ENCODE measurements at places on chromosomes 2 and 18.

GRCh38 chr18:59950215-59950944 lies 50.6 kb downstream of the PMAIP1 start:
- DNase-seq, result no peak

- no peak for DNase-seq
These were observed 28.6 kb downstream of the ITM2C start for GRCh38 chr2:230893338-230893737.

DNA sequence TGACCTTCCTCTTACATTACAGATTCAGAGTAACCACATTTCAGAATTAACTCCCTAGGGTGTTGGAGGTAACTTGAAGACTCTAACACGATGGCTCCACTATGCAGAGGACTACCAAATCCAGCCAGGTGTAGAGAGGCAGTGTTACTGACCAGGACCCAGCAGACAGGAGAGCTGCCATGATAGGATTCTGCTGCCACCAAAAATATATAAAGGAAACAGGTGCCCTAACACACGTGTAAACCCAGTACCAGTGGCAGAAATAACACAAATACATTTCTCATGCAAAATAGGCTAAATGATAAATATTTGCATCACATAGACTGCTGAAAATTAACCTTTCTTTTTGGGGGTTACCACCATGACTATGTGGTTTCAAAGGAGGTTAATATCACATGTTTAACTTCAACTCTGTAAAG lies 7.0 kb downstream of the ZBTB14 start:
- DNase-seq, result no peak

DNA sequence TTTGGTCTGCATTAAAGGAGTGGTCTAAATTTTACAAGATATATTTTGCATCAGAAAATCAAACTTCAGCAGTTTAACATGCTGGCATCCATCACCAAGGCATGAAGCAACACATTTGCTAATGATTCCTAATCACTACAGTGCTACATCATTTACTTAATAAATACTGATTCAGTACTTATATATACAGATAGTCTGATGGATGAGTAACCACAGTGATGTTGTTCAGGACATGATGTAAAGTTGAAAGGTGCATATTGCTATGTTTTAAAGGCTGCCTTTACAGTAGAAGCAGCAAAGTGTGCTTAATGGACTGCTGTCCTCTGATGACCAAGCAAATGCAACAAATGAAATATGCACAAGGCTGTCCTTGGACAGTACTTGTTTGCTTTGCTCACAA lies 11.1 kb downstream of the SUPT7L start:
- DNase-seq, result no peak

GRCh38 chr2:241088376-241088775 lies 13.7 kb downstream of the MTERF4 start:
- no peak for DNase-seq

DNA sequence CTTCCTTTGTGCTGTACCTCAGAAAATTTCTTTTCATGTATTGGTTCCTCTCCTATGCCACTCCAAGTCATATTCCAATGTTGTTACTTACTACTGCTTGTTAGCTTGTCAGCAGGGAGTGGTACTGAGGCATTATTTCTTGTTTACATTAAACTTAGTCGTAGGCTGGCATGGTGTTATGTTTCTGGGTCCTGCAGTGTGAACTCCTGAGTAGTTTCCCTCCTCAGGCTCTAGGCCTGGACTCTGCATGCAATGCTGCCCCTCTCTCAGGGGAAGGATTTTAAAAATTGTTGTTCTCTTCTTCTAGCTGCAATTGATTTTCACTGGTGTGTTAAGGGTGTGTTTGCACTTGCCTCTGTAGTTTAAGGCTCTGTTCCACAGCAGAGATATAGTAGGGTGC lies 671.6 kb downstream of the PLCL1 start:
- DNase-seq, result no peak

GRCh38 chr2:9410108-9410507 lies 13.2 kb downstream of the ITGB1BP1 start:
- DNase-seq, result no peak

- no peak for DNase-seq
These were observed 725.0 kb upstream of the SOX11 start for GRCh38 chr2:4967206-4967605.

- DNase-seq, result no peak
These were observed 211.9 kb downstream of the RBM43 start for GRCh38 chr2:151049746-151050145.

- no peak for DNase-seq
These were observed 32.8 kb downstream of the TRIP12 start for GRCh38 chr2:229889023-229889422.

DNA sequence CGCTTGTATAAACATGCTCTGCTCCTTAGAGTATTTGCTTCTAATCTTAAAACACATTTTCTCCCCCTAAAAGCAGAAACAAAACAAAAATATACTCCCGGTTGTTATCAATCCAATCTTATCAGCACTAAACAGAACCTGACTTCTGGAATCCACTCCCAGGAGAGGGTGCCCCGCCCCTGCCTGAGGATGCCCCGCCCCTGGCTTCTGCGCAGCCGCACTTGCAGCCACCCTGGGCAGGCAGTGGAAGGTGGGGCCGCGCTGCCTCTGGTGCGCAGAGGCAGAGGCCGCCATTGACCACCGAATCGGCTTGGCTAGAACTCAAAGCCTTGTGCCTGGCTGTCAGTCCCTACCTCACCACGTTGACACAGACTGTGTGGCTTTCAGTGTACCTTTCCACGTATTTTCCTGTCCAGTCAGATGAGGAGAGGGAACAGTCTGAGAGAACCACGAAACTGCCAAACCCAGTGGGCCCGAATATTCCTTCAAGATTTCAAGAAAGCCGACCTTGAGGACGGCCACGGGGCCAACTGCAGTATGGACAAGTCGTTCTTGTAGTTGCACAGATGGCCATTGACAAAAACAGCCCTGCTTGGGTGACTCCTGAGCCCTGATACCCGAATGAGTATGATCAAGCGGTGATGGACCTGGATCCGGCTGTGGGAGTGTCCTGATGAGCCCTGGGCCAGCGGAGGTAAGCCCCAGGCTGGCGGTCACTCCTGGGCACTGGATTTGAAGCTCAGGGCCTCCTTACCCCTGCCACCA lies 46.2 kb upstream of the ARHGAP28 start:
- no peak for DNase-seq

GRCh38 chr2:27903649-27904404 lies 13.3 kb downstream of the BABAM2 start:
- no peak for DNase-seq

- DNase-seq, result no peak
These were observed 17.7 kb upstream of the MAL start for GRCh38 chr2:95007822-95008221.

- DNase-seq, result no peak
These were observed 485.6 kb upstream of the SPRED2 start for GRCh38 chr2:65917986-65918385.

GRCh38 chr2:23636426-23636825 lies 251.4 kb downstream of the KLHL29 start:
- no peak for DNase-seq

DNA sequence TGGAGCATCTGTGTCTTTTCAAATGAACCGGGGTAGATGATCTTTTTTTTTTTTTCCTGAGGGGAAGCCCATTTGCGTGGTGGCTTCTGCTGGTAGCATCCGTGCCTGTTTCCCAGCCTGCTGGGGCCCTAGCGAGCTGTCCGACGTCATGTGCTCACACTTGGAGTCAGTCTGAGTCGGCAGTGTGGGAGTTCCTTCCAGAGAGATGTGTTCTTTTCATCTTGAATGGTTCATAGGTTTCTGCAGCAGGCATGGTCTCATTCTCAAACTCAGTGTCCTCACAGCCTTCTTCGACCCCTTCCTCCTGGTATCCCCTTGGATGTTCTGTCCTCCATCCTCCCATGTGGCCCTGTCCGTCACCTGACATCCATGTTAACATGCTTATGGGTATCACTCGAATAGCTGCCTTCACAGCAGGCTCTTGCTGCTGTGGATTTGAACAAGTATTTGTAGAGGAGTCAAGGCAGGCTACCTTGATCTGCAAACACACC lies 51.0 kb downstream of the LDLRAD4 start:
- DNase-seq, result no peak

DNA sequence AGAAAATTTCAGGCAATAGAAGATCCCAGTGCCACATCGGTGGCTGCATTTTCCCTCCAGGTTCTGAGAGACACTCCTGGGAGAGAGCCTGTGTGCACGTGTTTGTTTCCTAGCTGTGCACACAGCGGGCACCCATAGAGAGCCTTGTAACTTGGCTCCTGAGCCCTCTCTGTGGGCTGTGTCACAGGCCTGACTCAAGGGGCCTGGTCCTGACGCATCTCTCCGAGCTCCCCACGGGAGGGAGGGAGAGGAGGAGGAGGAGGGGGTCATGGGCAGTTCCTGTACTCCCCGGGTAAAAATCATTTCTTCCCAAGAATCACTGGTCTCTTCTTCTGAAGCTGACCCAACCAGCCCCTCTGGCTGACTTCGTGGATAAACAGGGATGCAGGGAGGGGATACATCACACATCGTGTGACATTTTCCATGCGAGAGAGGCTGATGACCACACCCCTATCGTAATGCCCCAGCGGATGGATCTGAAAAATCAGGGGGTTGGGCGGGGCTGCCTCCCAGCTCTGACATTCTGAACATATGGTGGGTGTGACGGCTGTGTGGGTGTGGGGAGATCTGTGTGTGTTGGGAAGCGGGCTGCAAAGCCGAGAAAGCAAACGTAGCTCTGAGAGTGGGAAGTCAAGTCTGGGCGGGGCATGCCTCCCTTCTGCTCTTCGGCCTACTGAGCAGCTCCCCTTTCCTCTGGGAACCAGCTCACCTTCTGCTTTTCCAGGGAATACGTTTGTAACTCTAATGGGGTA lies 308.3 kb upstream of the HS6ST1 start:
- no peak for DNase-seq

GRCh38 chr18:58364876-58365528 lies 263.9 kb downstream of the ALPK2 start:
- DNase-seq, result no peak

GRCh38 chr18:34633368-34633767 lies 76.7 kb upstream of the DTNA start:
- no peak for DNase-seq

GRCh38 chr2:205681401-205682238 lies 681 bp upstream of the NRP2 start:
- no peak for DNase-seq

DNA sequence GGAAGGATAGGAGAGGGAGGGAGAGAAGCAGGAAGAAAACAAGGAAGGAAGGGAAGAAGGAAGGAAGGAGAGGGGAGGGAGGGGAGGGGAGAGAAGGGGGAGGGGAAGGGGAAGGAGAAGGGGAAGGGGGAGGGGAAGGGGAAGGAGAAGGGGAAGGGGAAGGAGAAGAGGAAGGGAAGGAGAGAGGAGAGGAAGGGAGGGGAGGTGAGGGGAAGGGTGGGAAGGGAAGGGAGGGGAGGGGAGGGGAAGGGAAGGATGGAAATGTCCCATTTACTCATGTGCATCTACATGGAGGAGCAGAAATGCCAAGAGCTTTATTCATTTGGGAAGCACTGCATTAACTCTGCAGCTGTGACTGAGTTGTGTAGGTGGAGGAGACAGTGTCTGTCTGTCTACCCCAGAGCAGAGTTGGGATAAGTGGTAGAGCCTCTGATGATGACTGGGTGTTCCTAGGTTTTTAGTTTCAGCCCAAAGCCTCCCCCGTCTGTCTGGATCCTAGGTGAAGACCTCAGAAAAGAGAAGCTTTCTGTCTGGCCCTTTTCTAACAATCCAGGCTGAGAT lies 131.3 kb downstream of the COL6A3 start:
- DNase-seq, result no peak

GRCh38 chr18:46350598-46351159 lies 246.5 kb downstream of the HAUS1 start:
- DNase-seq, result no peak

- DNase-seq, result no peak
These were observed 966 bp upstream of the RBM43 start for GRCh38 chr2:151262629-151263028.

DNA sequence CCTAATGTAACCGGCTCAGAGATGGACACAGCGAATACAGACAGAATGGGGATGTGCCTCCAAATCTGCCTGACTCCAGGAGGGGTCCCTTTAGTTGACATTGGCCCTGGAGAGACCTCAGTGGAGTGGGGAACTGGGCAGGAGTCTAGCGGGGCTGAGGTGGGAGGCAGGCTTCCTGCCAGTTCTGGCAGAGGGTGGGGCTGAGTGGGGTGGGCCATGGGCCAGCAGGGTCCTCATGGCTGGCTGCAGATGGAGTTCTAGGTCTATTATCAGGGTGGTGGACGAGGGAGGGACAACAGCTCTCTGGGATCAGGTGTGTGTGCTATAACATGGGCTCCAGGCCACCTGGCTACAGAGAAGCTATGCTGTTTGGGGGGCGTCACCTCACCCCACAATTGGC lies 21.1 kb downstream of the PROC start:
- no peak for DNase-seq

- DNase-seq, result no peak
These were observed 62.0 kb upstream of the CSRNP3 start for GRCh38 chr2:165407466-165407865.

- DNase-seq, result no peak
These were observed 32.9 kb downstream of the OSBPL6 start for GRCh38 chr2:178227187-178227586.

DNA sequence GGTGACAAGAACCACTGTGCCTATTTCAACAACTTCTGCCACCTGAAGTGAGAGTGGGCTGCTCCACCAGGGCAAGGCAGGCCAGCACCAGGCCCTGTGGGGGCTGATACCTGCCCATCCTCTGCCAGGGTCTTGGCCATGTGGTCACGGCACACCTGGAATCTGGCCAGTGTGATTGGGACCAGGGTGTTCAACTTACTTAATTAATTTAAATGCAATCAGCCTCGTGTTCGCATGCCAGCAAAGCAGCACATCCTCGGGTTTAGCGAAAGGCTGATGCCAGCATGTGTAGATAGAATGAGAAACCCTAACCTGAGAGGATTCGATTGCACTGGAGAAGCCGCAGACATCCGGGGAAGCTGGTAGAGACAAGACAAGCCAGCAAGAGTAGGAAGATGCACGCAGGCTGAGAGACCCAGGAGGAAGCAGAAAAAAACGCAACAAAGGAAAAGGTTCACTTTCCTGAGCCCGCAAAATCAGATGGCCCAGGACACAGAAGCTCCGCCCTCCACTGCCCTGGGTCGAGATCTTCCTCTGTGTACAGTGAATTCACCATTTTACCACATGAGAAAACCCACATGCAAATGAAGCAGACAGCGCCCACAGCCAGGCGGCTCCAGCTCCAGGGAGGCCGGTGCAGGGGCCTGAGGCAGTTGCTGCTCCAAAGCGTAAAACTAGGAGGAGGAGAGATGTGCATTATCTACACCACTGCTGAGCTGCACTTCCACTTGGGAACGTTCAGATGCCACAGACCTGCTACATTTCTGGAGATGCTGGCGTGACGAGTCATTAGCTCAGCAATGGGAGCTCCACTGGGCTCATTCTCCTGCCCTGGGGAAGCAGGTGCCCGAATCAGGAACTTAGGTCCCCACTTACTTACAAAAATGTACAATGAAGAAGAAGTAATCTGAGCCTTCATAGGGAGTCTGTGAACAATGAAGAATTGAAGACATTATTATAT lies 92.1 kb downstream of the TMEM18 start:
- peak; percentile 20 for DNase-seq

- no peak for DNase-seq
These were observed 115.5 kb upstream of the CHAC2 start for GRCh38 chr2:53652131-53652530.

- no peak for DNase-seq
These were observed 207.5 kb downstream of the SPP2 start for GRCh38 chr2:234257859-234258561.

- no peak for DNase-seq
These were observed 22.4 kb downstream of the ITSN2 start for GRCh38 chr2:24337890-24338289.

Data from activated T-helper 1 cell treated with anti-CD3 and anti-CD28 coated beads, Interleukin-12 subunit alpha, Interleukin-12 subunit beta, Interleukin-2, Interleukin-4 antibody, amounts not matched to agents 30 ng/mL and 10 ng/mL and 1 ng/mL, durations not matched to agents 14 hours and 24 hours and 36 hours (primary cell).